Activated CD4-positive, alpha-beta T cell treated with anti-CD3 and anti-CD28 coated beads, Interleukin-2, Interleukin-6, amounts not matched to agents 100 ng/mL and 50 ng/mL, durations not matched to agents 16 hours and 8 hours (primary cell): ENCODE measurements at places on chromosomes 1 and 21.

DNA sequence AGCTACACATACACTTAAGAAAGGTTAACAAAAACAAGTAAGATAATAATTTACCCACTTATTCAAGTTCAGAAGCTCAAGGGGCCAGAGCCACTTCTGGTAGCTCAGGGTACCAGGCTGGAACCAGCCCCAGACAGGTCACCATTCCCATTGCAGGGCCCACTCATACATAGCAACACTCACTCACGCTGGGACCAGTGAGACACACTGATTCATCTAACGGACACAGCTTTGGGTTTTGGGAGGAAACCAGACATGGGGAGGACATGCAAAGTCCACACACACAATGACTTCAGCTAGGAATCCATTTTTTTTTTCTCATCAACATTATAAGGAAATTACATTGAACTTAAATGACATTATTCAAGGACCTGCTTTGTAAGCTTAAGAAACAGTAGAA is 169.1 kb downstream of the ZC3H11B start:
- no peak for DNase-seq

GRCh38 chr1:99766378-99766800 is at the start of gene FRRS1:
TSS of gene FRRS1 (minus strand) at chr1:99766635. CDS start at chr1:99748768, 17,867 bp downstream.
- DNase-seq, result peak; percentile 69

DNA sequence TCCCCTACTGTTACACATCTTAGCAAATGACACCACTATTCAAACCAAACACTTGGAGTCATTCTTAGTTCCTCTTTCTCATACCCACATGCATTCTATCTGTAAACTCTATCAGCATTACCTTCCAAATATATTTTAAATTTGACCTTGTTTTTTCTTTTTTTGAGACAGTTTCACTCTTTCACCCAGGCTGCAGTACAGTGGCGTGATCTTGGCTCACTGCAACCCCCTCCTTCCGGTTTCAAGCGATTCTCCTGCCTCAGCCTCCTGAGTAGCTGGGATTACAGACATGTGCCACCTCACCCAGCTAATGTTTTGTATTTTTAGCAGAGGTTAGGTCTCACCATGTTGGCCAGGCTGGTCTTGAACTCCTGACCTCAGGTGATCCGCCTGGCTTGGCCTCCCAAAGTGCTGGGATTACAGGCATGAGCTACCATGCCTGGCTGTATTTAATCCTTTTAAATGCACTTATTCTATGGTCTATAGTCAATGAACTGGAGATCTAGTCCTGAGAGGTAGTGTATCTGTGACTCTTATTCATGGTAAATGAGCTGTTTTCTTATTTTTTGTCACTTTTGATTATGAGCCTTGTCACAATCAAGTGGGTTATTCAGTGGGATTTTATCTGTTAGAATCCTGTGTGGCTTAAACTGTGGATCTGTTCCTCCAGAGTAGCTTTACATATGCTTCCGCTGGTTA is 73.1 kb downstream of the GATAD2B start:
- DNase-seq, result peak; percentile 39

DNA sequence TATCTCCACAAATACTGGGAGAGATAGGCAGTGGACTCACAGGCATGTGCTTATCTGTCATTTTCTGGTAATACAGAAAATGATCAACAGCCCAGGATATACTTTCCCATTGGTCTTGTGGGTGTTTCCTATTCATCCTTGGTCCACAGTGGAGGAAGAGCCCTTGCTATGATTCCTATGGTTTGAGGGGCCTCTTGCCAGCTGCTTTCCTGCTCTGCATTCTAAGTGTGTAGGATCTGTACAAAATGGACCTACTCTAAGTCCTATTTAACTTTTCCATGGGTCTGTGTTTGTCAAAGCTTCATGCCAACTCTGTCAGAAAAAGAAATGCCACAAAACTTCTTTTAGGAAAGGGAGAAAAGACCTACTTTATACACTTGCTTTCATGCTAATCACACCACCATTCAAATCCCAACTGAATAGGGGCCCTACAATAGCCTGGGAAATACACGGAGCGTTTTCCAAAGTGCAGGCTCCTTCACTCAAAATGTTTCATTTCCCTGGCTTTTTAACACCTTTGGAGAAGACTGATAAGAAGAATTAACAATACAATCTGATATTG is 16.4 kb downstream of the PLPP3 start:
- DNase-seq, result no peak

GRCh38 chr1:174968750-174969244 is 30.9 kb upstream of the CACYBP start:
- peak; percentile 82 for DNase-seq

DNA sequence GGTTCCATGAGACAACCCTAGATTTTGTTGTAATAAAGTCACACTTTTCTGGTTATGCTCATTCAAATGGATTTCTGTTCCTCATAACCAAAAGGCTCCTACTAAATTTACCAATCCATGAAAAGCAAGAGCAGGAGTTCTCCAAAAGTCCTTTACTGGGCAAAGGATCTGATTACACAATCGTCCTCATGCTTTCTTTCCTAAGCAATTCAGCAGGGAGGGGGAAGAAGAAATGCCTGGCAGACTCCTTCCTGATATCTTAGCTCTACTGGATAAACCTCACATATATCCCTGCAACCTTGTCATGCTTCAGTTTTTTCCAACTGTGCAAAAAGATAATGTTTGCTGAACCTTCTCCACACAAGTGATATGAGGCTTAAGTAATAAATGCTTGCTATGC is 67.6 kb upstream of the GUCA2B start:
- no peak for DNase-seq

GRCh38 chr1:52967666-52968065 is 40.6 kb downstream of the SCP2 start:
- DNase-seq, result no peak

GRCh38 chr1:228869312-228869824 is 134.1 kb downstream of the RHOU start:
- DNase-seq, result no peak

DNA sequence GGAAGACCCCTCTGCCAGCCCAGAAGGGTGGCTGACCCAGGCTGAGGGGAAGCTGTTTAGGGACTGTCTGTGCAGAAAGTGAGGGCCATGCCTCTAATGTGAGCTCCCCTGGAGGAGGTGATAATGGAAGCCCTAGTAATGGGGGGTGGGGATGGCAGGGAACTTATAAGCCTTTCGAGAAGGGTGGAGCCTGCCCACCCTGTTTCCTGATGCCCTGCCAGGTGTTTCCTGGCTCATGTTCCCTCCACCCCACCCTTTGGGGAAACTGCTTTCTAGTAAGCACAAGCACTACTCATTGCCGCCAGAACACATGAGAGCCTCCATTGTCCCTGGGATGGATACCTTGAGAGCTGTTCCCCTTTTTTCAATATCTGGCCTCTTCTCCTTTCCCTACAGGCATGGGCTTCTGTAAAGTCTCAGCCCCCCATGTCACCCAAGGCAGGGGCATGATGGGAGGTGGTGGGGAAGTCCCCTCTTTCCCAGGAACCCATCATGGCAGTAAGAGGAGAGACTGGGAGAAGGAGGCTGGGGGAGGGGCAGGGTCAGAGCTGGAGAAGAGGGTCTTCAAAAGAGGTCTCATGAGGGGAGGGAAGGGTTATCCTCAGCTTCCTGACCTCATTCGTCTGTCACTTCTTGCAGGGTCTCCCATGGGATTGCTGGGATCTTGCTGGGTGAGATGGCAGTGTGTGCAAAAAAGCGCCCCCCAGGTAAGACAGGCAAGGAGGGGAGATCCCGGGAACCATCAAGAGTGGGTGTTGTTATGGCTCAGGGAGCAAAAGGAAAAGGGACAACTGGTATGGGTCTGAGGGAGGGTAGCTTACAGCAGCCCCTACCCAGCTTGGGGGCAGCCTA is 2.4 kb downstream of the ATP8B2 start:
- DNase-seq, result peak; percentile 28

GRCh38 chr1:2169200-2169836 is 25.3 kb downstream of the FAAP20 start:
- no peak for DNase-seq

- peak; percentile 92 for DNase-seq
These were observed 3.0 kb downstream of the TRIM46 start for GRCh38 chr1:155176544-155177071.

GRCh38 chr21:27213303-27213702 is 246.4 kb upstream of the ADAMTS5 start:
- DNase-seq, result no peak

GRCh38 chr21:15005391-15005790 is 59.4 kb downstream of the NRIP1 start:
- DNase-seq, result peak; percentile 4

DNA sequence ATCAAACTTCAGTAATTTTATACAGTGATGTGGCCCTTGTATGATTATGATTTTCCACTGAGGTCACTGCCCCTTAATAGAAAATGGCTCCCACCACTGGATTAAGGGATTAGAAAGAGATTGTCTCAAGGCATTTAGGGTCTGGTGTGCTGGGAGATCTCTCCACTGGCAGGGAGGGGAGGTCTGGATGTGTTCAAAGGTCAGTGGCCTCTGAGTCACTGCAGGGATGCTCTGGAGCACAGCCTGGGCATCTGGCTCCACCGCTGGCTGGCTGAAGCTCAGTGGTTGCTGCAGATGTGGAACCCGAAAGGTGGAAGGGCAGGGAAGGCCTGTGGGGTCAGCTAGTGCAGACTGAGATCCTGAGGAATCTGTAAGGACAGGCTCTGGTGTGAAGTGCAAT is 18.3 kb upstream of the CHI3L1 start:
- no peak for DNase-seq

GRCh38 chr1:236979149-236979900 is 24.9 kb downstream of the MT1HL1 start:
- DNase-seq, result no peak

GRCh38 chr21:41068967-41069642 is 98.9 kb upstream of the BACE2 start:
- DNase-seq, result peak; percentile 85

- no peak for DNase-seq
These were observed 35.7 kb upstream of the PLA2G4A start for GRCh38 chr1:186792870-186793581.

- DNase-seq, result no peak
These were observed 23.6 kb downstream of the COL6A2 start for GRCh38 chr21:46121286-46122221.

DNA sequence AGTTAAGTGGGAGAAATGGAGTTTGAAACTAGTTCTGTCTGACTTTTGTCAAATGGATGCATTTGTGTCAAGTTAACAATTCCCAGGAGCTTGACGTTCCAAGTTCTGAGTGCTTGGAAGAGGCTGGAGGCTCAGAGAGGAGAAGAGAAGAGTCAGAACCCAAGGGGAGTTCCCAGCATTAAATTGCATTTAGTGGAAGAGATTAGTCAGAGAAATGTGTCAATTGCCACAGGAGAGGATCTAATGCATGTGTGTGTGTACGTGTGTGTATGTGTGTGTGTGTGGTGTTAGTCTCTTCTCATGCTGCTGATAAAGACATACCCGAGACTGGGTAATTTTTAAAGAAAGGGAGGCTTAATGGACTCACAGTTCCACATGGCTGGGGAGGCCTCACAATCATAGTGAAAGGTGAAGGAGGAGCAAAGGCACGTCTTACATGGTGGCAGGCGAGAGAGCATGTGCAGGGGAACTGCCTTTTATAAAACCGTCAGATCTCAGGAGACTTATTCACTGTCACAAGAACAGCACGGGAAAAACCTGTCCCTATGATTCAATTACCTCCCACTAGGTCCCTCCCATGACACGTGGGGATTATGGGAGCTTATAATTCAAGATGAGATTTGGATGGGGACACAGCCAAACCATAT is 101.5 kb upstream of the TMEM51 start:
- no peak for DNase-seq

- DNase-seq, result no peak
These were observed 8.3 kb upstream of the EPB41 start for GRCh38 chr1:28905921-28906666.

GRCh38 chr1:81044708-81045107 is 756.0 kb upstream of the ADGRL2 start:
- DNase-seq, result no peak

DNA sequence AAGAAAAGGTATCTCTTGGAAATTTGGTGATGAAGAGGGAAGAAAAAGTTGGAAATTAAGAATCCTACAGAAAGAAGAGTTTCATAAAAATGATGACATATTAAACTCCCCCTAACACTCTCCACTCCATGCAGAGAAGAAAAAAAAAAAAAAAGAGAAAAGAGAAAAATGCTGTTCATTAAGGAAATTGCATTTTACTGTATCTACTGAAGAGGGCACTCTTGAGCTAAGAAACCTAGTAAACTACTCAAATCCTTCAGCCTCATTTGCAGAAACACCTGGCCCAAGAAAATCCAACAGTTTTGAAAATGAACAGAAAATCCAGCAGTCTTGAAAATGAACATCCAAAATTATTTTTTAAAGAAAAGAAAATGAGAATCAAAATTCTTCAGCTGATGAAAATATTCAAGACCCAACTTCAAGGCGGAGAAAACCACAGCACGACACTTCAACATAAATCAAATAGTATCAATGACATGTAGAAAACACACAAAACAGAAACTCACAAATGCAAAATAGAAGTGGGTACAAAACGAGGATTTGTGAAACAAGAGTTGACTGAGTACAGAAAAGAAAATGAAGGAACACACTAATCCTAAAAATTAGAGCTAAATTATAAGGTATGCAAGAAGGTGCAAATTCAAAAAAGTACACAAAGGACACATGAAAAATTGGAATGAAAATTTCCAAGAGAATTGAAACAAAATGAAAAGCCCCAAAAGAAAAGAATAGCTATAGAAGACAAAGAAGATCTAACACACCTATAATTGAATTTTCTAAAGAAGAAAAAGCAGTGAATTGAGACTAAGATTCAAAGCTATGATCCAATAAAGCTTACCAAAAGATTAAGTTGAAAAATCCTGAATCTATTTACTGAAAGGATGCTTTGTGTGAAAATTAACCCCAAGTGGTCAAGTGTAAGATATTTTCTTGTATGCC is 73.2 kb upstream of the DNAJC6 start:
- peak; percentile 73 for DNase-seq

GRCh38 chr1:94014635-94015488 is 105.6 kb upstream of the GCLM start:
- no peak for DNase-seq

DNA sequence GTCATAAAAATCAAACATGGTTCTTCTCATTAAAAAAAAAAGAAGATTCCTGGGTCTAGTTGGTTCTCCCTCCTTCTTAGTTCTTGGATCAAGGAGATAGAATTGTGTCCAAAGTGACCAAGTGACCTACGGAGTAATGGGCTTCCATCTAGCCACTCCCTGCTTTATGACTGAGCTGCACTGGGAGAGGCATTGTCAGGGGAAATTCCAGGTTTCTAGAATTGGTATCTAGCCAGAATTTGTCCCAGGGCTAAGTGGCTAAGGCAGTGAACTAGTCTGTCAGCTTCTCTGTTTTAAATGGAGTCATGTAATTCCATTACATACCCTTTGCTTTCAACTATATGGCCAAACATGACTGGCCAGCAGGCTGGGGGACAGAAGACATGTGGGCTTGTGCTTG is 40.1 kb upstream of the ERG start:
- no peak for DNase-seq
